ENCODE measurements at places on chromosomes 4 and X. TPM values are rescaled to one million over a fixed set of nuclear protein-coding genes. Genes with fewer than 3 reads are reported as not detected.

IL13RA2 gene
- 0.65 TPM for total RNA-seq

F8 gene
- total RNA-seq, result 0.33 TPM

MTNR1A gene
- total RNA-seq, result 0.21 TPM

ADGRL3 gene
- 0.19 TPM for total RNA-seq

AWAT2 gene
- total RNA-seq, result not detected

PNMA6F gene
- total RNA-seq, result not detected
